NCI-H1694 (cell line): ENCODE measurements at places on chromosomes 2 and 18.
A peak's percentile ranks its signal among the peaks of the same experiment; 100 is the strongest.

DNA sequence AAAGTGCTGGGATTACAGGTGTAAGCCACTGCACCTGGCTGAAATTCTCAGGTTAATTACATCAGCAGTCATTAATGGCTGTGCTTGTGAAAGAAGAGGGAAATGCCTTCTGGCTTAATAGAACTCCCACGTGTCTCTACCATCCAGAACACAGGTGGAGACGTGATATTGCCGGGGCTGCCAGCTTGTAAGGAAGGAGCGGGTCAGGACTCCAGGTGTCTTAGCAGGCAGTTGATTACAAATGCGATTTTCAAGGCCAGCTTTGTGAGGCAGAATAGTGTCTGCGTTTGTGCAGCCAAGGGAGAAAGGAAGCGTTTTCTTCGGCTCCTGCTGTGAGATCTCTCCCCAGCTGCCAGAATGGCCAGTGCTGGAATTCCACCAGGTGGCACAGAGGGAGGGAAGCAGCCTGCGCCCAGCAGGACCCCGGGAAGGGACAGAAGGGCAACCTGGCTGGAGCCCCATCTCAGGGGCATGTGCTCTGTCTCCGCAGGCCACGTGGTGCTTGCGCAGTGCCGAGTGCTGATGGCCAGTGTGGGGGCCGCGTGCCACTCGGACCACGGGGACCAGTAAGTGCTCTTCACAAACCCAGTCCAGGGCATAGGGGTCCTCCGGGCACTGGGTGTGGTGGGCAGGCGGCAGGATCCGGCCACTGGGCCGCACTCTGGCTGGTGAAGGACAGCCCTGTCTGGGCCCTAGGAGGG is 3.7 kb upstream of the ESPNL start:
- DNase-seq, result no peak

- no peak for DNase-seq
Observed at GRCh38 chr2:72136331-72136730, 11.3 kb downstream of the CYP26B1 start.

DNA sequence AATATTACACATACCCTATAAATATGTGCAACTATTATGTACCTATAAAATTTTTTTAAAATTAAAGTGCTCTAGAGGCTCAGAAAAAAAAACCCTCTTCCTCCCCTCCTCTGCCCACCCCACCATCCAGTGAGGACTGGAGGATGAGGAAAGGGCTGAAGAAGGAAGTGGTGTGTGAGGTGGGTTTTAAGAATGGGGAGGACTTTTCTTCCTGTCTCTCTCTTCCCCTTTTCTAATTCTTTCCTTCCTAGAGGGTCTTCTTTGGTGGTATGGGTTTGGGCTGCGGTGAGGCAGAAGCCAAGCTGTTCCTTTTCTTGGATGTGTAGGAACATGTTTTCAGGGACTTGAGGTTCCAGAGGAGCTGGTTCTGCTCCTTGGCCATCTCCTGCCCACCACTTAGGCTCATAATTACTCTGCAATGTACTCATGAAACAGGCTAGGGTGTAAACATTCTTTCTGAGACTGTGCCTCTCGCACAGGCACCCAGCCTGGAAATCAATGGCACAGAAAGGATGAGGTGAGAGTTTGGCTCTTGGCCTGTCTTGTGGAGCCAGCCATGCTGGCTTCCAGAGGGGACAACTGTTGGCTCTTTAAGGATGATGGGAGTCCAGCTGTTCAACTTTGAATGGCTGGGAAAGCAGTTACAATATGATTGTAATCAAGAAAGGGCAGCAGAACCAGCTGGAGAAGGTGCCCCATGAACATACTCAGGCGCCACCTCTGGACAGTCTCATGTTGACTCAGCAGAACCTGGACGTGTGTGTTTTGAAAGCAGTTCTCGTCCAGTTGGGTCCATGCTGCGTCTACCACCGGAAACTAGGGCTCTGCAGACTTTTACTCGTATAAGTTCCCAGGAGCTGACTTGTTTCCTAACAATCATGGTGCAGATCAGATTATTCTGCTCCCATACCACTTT is 38.3 kb downstream of the IL1RL2 start:
- DNase-seq, result no peak

- DNase-seq, result peak; percentile 77
Observed at GRCh38 chr2:6254441-6254840, 562.3 kb downstream of the SOX11 start.

- DNase-seq, result no peak
Observed at GRCh38 chr18:48297139-48297538, 112.0 kb downstream of the ZBTB7C start.

GRCh38 chr2:126644630-126645191 is 11.2 kb upstream of the GYPC start:
- no peak for DNase-seq

DNA sequence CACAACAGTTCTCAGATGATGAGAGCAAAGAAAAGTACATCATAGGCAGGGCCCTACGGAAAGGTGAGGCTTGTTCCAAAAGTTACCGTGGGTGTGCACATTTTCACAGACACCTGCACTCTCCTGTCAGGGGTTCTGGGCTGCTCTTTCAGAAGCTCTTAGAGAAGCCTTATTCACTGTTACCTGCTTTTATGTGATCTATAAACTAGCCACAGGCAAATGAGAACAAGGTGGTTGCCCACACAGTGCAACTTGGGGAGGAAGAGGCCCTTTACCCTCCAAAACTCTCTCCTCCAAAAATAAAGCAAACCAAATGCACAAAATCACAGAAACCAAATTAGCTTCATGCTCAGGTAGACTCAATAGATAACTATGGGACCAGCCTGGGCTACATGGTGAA is 11.1 kb upstream of the CUL3 start:
- DNase-seq, result no peak

GRCh38 chr2:231411237-231411636 is 15.7 kb downstream of the B3GNT7 start:
- DNase-seq, result no peak

DNA sequence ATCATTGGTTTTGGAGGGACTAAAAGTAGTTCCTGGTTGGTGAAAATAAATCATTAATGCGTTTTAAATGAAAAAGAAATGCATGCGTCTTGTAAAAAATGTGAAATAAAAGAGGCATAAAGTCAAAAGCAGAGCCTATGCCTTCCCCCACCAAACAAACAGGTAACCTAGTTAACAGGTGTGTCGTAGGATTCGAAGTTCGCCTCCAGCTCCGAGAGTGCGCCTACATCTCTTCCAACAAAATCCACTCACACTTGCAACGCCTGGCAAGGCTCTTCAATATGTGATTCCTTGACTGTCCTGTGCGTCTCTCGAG is 677 bp upstream of the SMAD4 start:
- no peak for DNase-seq

GRCh38 chr18:11224153-11224552 is 74.8 kb upstream of the PIEZO2 start:
- no peak for DNase-seq

GRCh38 chr2:197217541-197217940 is 93.0 kb downstream of the ANKRD44 start:
- DNase-seq, result no peak

DNA sequence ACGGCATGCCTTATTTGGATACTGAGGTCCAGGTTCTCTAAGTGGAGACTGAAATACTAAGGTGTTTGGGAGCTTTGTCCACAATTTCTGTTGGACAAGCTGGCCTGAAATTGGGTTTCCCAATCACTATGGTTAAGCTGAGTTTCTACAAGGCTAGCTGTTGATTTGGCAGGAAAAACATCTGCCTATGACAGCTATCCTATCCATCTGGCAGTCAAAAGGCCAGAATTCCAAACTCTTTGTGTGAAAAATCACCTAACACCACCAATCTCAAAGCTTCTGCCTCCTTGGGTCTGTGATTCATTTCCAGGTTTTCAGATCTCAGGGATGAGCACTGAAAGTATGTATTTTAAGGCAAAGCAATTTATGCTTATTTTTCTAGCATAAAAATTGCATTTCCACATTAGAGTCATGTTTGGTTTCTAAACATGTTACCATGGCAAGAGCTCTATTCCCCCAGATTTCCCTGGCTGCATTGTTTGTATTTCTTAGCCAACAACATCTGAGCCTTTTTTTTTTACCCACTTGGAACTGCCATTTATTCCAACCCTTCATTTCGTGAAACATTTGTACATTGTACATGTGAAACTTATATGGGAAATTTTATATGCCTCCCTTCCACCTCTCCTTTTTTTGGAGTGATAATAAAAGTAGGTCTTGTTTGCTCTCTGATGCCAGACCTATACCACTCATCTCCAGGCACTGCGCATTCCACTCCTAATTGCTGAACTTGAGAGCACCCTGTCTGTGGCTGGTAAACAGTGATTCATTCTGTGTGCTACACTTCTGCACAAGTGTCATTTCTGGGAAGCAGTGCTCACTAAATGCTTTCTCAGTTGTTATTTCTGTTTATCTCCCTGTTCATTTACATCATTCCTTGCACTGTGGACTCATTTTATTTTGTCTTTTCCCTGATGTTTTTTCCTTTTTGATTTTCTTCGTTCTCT is 15.9 kb upstream of the CCDC85A start:
- no peak for DNase-seq

- DNase-seq, result no peak
Observed at GRCh38 chr18:8662560-8663255, 42.6 kb upstream of the MTCL1 start.

DNA sequence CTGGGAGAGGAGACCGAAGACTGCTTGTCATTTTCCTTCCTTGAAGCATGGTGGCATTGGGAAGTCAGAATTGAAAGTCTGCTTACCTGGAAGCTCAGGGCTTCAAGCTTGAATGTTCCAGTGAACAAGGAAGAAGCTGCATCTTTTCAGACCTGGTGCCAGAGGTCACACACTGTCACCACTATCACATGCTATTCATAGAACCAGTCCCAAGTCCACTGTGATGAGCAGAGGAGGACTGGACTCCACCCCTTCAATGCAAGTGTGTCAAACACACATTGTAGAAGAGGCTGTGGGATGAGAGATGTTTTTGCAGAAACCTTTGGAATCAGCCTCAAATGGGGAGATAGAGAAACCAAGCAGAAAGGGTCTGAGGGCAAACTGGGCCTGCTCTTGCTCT is 81.4 kb downstream of the LYPD1 start:
- DNase-seq, result no peak

GRCh38 chr2:119218478-119219064 is 5.1 kb upstream of the STEAP3 start:
- peak; percentile 84 for DNase-seq

DNA sequence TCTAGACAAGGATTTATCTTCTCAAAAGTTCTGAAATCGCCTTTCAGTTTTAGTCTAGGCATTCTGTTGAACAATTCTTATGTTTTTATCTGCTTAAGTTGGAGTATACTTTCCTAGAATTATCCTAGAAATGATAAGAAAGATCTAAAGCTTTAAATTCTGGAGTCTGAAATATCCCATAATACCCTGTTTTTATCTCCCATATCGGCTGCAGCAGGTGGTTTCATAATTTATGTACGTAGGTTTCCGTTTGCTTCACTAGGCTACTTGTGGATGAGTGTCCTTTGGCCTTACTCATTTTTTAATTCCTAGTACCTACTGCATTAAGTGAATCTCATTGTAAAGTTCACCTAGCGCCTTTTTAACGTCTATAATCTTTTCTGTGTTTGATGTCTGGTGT is 58.5 kb upstream of the MGAT5 start:
- no peak for DNase-seq

DNA sequence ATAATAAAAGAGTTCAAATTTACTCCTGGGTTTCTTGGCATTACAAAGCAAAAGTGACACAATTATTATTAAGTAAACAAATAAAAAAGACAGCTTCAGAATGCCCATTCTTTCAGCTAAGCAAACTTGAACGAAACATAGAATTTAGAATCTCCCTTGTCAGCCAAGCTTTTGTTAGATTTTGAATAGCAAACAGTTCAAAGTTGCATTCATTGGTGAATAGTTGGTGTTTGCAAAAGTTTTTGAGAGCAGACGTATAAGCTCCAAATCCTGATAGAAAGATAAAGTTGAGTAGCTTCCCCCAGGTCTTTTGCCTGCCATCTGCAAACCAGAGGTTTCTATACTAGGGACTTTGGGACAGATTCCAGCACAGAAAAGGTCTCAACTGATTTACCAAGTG is 434.3 kb upstream of the TNP1 start:
- DNase-seq, result no peak

DNA sequence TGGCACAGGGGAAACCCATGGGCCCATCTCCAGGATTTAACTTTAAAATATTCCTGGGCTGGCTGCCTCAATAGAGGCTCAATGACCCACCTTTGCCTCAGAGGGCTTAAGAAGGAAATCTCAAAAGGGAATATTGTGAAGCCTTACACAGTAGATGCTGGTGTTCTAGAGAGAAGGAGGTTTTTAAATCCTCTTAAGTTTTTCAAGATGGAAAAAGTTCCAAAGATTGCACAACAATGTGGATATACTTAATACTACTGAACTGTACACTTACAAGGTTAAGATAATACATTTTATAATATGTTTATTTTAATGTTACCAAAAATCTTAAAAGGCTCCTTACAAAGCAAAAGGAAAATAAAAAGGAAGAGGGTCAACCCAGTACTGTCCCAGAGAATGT is 54.9 kb upstream of the LCLAT1 start:
- DNase-seq, result no peak

DNA sequence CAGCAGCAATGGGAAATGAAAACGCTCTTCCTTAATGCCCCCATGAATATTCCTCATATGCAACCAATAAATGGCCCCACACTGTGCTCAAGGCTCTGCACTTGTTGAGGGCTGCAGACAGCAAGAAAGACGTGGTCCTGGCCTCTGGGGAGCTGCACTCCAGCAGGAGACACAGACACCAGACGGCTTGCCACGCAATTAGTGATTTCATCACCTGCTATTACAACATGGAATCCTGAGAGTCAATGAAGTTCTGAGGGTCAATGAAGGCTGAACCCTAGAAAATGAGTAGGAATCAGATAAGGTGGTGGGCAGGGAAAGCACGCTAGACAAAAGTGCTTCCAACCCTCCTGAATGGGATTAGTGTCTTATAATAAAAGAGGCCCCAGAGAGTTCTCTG is 18.9 kb downstream of the CREG2 start:
- no peak for DNase-seq

- no peak for DNase-seq
Observed at GRCh38 chr2:113053666-113054065, 999 bp upstream of the IL36B start.

DNA sequence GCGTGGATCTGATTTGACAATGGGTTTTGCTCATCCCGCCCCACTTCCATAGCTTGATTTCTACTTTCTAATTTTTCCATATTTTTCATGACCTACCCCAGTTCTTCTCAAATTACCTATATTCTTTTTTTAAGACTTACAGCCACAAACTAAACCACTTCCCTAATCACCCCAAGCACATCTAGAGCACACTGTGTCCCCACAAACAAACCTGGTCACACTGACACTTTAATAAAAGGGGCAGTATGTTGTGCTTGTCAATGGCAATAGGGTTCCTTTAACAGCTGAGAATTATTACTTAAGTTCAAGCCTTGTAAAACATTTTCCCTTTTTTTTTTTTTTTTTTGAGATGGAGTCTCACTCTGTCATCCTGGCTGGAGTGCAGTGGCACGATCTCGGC is 47.1 kb downstream of the MREG start:
- DNase-seq, result no peak

GRCh38 chr2:15069149-15069548 is 436.6 kb downstream of the LRATD1 start:
- no peak for DNase-seq

DNA sequence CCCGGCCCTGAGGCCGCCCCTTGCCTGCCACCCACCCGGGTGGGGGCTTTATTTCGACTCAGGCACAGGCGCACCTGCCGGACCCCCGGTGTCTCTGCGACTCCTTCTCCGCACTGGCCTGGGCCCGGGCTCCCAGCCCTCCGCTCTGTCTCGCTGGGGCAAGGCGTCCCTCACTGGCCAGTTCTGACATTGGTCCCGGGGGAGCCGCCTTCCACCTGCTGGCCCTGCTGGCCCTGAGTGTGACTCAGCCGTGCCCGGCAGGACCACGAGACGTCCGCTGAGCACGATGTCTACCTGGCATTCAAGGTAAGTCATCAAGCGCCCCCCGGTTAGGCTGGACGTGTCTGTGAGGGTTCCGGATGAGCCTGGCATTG is 131.5 kb upstream of the CTDP1 start:
- DNase-seq, result no peak
